Uterus (tissue), 4 donors: ENCODE measurements at places on chromosomes 7 and 10. TPM values are rescaled to one million over a fixed set of nuclear protein-coding genes. Genes with fewer than 3 reads are reported as not detected.

GRCh38 chr10:46530249-46531186 lies 25.9 kb downstream of the GPRIN2 start:
- DNase-seq: no peak

GRCh38 chr7:29239638-29240037 lies 45.1 kb downstream of the CHN2 start:
- no peak for DNase-seq

The ANKRD7 gene
- not detected for total RNA-seq

The SLC16A9 gene
- 18.2 TPM for total RNA-seq

The LSM8 gene
- total RNA-seq: 32.4 TPM

The ADRB1 gene
- 0.18 TPM for total RNA-seq
